ENCODE measurements at places on chromosomes 6 and 20.
A peak's percentile ranks its signal among the peaks of the same experiment; 100 is the strongest.

DNA sequence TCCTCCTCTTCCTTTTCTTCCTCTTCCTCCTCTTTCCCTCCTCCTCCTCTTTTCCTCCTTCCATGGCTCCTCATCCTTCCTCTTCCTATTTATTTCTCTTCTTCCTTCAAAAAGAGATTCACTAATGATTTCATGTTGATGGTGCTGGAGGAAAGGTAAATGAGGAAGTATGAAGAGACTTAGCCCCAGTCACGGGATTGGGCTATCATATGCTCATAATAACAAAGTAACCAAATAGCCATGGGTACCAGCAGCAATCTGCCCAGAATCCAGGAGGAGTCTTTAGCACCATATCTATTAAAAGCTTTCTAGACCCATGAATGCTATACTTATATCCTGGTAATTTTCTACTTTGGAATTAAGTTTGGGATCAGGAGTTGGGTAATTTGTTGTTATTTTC lies 910.9 kb upstream of the MAP3K7 start:
- no peak for DNase-seq

DNA sequence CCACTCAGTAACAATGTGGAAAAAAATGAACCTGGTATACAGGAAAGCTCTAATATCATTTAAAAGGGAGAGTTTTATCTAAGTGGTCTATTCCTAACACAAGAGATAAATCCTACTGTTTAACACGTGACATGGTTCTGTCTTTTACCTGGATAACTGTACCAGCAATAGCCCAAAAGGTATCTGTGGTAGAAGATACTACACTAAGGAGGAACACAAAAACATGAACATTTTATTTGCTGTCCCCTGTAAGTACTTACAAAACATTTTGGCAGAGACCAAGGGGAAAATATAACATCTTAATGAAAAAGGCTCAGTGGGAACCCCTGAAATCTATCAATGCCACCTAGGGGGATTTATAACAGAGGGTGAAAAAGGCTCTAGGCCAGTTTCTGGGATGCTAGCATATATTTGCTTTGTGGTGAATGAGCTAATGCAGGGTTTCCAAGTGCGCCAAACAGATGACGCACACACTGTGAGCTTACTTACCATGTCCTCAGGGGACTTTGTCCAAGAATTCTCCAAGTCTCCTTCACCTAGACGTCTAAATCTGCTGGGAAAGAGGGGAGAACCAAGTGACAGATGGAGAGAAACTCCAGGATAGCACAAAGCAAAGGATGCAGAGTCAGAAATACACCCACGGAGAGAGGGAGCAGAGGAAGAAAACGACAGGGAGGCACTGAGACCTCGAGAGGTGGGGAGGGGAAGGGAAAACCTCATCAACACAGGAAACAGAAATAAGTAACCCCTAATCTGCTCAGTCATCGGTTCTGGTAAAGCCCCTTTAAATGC lies 147.9 kb upstream of the PRND start:
- DNase-seq: peak; percentile 42

DNA sequence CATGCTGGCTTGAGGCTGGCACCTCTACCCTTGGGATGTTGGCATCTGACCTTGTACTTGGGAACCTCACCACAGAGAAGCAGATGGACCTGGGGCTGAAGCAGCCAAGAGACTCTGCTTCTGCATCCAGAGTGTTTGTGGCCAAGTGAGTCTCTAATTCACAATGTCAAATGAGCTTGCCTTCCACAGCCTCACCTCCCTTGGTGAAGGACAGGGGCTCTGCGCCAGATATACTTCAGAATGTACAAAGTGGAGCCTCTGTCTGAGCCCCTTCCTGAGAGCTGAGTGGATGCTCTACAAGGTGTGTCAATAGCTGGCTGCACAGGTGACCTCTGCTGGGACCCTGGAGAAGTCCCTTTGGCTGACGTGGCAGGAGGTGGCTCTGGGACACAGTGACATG lies 508.9 kb downstream of the CDH26 start:
- DNase-seq: no peak

- DNase-seq: no peak
These were observed 17.0 kb downstream of the CDS2 start for GRCh38 chr20:5143851-5144250.

GRCh38 chr6:4253604-4254231 lies 118.3 kb upstream of the ECI2 start:
- no peak for DNase-seq

DNA sequence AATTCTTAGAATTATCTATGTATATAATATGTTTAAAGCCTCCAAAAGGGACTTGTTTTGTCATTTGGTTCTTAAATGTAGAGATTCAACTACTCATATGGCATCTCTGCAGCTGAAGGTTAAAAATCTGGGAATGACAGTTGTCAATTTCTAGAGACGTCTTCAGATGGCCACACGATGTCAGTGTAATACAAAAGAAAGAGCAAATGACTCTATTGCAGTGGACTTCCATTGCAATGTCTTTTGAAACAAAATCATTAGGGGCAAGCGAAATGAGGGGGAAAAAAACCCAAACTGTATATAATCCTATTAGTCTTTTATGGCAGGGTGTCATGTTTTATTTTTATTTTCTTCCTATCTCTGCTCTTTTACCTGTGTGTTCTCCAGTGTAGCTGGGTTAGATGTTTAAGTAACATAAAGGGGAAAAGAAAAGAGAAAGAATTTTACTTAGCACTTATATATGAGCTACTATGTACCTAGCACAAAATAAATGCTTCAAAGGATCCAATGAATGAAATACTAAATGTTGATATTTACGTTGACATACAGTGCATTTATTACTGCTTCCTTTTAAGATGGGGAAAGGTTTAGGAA lies 26.2 kb downstream of the CCN2 start:
- peak; percentile 17 for DNase-seq

- DNase-seq: no peak
These were observed 7.2 kb upstream of the FAM50B start for GRCh38 chr6:3841711-3842565.

DNA sequence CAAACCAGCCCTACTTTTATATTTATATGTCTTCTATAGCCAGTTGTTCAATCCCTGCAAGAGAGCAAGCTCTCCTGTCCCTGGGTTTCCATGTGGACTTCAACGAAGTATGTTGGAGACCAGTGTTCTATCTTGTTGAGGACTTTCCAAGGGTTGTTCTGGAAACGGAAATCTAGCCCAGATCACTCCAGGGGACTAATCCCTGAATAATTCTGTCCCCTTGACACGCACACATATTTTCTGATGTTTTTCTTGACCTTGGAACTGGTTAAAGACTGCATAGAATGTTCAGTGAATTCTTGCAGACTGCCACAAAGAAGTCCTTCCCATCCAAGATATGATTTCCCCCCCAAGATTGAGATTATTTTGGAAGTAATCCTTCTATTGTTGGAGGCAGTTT lies 9.5 kb upstream of the MYLK2 start:
- DNase-seq: no peak

DNA sequence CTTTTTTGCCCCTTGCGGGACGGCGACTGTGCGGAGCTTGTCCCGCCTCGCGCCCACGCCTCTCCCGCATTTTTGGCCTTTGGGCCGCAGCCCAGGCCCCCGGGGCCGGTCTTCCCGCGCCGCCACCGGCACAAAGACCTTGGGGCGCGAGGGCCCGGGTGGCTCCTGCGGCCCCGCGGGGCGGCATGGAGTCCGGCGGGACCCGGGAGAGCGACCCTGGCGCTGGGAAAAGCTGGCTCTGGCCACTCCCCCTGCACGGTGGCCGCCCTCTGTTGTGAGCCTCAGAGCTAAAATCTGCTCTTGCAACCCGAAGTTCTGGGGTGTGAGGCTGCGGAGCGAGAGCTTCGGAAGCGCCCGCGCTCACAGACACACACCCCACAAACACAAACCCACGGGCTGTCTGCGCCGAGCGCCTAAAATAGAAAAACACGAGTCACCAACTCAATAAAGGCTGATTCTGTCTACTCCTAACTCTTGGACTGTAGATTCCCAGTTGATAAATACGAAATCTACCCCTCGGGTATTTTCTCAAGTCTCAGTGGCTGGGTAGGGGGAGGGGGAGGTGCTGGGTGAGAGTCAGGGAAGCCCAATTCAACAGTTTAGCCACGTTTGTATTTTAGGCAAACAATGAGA lies 496 bp upstream of the BEND3 start:
- no peak for DNase-seq

GRCh38 chr6:15453622-15454021 lies 207.8 kb downstream of the JARID2 start:
- no peak for DNase-seq
